Right atrium auricular region (tissue), 2 donors: ENCODE measurements at places on chromosomes 5 and 9.

DNA sequence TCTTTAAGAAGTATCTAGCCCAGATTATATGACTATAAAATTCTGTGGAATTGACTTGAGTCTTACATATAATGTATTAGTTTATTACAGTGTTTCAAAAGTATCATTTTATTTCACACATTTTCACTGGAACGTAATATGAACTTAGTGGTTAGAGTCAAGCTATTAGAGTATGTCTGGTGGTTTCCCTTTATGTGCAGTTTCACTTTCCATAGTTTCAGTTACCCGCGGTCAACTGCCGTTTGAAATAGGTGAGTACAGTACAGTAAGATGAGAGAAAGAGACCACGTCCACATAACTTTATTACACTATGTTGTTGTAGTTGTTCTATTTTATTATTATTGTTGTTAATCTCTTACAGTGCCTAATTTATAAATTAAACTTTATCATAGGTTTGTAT lies 50.5 kb downstream of the COMMD10 start:
- DNase-seq: no peak

DNA sequence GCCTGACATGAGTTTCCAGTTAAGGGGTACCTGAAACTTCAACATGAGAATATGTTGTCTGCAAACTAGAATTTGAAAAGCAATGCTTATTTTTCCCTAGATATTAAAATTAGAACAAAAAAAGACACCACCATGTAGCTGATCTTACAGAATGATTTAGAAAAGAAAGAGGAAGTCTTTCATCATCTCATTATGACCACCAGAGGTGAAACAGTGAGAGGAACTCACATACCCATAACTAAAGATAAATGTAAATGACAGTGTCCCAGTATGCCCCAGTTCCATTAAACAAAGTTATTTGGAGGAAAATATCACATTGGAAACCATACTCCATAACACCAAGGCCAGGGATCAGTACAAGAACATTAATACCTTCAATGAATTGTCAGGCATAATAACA lies 6.9 kb downstream of the TAF7 start:
- no peak for DNase-seq

- no peak for DNase-seq
Observed at GRCh38 chr9:9719373-9720112, 893.3 kb downstream of the PTPRD start.

DNA sequence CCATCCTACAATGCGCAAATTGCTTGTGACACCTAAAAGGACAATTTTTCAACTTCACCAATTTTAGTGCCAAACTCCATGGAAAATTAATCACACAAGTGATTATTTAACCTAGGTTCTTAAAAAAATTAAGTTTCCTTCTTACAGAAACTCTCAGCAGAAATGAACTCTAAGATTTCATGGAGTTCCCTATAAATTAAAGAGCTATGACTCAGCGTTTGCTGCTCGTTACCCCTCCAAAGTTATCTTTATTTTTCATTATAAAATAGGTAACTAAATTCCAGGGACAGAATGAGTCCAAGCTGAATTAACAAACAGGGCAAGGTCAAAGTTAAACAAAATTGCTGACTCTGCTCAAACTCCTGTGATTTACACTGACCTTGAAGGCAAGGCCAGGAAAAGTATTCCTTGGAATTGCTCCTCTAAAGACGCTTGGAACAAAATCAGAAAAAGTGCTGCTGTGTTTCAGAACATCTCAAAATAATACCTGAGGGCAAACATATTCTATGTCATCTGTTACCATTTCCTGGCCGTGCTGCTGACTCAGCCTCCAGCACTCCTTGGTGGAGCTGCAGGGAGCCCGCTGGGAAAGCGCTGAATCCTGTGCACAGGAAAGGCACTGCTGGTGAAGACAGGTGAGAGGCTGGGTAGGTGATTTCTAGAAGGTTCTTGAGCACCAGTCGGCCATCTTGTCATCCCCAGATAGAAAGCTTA lies 2.5 kb upstream of the CMBL start:
- DNase-seq: no peak

- DNase-seq: no peak
Observed at GRCh38 chr5:3194684-3195083, 400.9 kb upstream of the IRX1 start.

DNA sequence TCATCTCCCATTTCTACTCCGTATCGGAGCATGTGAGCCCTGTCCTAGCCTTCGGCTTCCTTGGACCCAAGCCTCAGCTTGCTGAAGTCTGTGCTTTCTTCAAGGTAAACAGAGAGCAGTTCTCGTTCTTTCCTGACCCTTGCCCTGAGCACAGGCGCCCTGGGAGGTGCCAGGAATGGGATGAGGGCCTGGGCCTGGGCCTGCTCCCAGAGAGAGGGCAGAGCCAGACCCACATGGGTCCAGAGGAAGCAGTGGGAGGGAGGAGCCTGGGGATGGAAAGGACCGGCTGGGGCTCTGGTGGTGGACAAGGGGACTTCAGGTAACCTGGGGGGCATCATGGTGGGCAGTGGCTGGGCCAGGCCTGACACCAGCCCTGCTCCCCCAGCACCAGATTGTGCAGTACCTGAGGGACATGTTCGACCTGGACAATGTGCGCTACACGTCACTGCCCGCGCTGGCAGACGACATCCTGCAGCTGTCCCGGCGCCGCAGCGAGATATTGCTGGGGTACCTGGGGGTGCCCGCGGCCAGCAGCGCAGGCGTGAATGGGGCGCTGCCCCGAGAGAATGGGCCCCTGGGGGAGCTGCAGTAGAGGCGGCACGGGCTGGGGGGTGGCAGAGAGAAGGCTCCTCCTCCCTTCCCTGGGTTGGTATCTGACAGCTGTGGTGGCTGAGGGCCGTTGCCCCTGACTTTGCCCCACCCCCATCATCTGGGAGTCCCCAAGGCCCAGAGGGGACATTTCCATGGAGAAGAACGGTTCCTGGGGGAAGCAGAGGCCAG lies 10.9 kb upstream of the DOLPP1 start:
- no peak for DNase-seq

- DNase-seq: no peak
Observed at GRCh38 chr5:123951582-123951977, 439.6 kb downstream of the CSNK1G3 start.

DNA sequence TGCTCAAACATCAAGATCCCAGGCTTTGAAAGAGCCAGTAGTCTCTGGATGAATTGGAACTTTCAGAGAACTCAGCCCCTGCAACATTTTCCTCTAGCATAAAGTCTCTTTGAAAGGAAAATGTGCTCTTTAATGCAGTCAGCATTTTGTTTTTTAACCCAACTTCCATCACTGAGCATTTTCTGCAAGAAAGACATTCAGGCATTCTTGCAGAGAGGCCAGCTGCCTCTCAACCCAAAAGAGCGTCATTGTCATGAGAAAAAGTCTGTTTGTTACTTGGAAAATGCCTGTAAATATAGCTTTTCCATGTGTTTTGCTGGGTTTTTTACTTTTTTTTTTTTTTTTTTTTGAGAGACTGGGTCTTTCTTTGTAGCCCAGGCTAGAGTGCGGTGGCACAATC lies 225.0 kb downstream of the ADAMTSL1 start:
- DNase-seq: no peak

GRCh38 chr5:66516550-66516949 lies 79.6 kb upstream of the MAST4 start:
- no peak for DNase-seq

GRCh38 chr5:160432196-160432595 lies 10.5 kb downstream of the PTTG1 start:
- DNase-seq: no peak

- DNase-seq: no peak
Observed at GRCh38 chr5:170293273-170293672, 4.3 kb downstream of the LCP2 start.
